ENCODE measurements at places on chromosomes 1 and 21.
A peak's percentile ranks its signal among the peaks of the same experiment; 100 is the strongest.

DNA sequence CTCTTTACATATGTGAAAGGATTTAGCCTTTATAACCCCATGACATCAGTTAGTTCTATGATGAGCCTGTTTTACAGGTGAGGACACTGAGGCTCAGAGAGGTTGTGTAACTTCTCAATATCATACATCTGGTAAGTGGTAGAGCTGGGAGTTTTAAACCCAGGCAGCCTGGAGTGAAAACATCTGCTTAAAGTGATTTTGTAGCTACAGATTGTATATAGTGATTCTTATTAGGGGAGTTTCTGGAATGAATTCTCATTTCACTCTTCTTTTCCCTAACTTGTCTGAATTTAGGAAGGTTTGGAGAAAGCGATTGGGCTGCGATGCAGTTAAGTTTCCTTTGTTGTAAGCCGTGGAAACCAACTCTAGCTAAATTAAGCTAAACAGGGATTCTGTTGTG is 175.6 kb downstream of the CAMTA1 start:
- DNase-seq: no peak

DNA sequence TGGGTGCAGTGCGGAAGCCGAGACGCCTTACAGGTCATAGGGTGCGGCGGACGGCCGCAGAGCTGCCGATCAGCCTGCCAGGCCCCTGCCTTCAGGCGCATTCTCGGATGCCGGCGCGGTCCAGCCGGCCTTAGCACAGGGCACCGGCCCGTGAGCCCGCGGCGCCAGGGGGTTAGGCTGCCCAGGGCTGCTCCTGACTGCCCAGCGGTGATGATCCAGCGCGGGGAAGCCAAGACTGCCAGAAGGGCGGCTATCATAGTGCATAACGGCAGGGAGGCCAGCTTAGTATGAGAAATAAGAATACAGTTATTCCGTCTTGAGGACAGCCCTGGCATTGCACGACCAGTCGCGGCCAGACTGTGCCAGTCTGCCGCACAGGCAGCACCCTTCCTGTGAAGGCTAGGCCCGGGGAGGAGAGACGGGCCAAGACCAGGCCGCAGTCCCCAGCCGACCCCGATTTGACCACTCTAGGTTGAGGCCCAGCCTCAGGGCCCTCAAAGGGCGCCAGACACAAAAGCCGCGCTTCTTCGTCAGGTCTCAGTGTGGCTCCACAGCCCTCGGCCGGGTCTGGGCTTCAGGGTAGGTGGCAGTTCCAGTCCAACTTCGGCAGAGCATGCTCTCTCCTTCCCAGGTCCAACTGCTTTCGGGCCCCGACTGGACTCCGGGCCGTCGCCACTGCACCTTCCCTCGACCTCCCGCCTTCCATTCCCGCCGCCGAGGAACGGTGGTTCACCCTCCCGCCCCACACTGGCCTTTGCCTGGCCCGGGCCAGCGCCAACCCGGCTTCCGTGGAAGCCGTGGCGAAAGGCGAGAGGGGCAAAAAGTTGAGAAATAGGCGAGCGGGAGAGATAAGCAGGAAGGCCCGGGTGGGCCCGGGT is 829 bp downstream of the ALX3 start:
- no peak for DNase-seq

- DNase-seq: no peak
Observed at GRCh38 chr1:29939079-29939478, 702.8 kb downstream of the PTPRU start.

DNA sequence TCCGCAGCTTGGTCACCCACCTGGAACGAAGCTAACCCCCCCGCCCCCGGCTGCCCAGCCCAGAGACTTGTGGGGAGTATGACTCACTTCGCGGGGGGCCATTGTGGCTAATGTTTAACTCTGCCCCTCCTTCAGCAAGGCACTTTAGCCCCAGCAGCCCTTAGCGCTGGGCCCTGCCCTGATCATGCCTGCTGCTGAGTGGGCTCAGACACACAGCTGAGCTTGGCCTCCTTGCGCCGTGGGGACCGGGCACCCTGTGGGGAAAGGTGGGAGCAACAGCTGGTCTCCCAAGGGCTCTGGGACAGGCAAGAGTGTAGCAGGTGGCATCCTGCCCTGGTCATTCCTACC is 6.3 kb upstream of the LAD1 start:
- no peak for DNase-seq

- no peak for DNase-seq
Observed at GRCh38 chr1:78799926-78800325, 150.3 kb downstream of the IFI44 start.

DNA sequence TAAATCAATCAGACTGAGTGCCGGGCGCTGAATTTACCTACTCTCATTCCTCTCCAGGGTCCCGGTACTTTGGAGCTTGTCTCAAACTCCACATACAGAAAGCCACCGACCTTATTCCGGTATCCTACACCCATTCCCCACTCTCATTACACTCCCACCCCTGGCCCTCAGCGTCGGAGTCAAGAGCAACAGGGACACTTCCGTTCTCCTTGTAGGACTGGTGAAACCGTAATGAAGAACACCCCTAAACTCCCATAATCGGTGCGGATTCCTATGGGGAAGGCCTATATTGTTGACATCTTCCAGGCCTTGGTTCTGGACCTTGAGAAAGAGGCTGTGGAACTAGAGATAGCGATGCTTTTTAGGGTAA is 798 bp downstream of the ZBED6 start:
- DNase-seq: no peak

GRCh38 chr1:75922698-75923097 is 9.5 kb downstream of the ASB17 start:
- DNase-seq: no peak

DNA sequence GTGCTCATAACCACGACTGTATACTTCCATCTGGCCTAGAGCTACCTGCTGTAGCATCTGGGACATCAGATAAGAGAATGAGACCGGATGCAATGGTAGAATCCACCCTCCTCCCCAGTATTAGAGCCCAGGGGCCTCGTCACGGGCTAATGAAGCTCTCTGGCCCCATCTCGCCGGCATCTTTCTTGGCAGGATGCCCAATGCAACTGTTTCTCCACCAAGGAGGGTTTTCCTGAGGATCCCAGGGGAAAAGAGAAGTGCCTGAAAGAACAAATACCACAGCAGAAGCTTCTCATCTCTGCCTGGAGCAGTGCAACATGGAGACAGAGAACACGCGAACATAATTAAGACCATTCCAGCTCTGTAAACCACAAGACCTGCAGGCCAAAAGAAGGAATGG is 80.0 kb downstream of the VWA5B1 start:
- no peak for DNase-seq

GRCh38 chr1:11880181-11880575 is 21.4 kb upstream of the NPPB start:
- no peak for DNase-seq

GRCh38 chr21:42426424-42426823 is 22.7 kb downstream of the UBASH3A start:
- no peak for DNase-seq

DNA sequence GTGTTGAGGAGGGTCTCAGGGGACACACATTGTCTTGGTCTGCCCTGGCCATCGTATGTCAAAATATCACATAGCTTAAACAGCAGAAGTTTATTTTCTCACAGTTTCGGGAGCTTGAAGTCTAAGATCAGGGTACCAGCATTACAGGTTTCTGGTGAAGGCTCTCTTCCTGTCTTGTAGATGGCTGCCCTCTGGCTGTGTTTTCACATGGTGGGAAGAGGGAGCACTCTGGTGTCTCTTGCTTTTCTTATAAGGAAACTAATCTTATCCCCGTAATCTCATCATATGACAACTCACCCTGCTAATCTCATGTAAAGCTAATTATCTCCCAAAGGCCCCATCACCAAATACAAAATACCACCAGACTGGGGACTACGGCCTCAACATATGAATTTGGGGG is 246.9 kb upstream of the ST6GALNAC5 start:
- no peak for DNase-seq

DNA sequence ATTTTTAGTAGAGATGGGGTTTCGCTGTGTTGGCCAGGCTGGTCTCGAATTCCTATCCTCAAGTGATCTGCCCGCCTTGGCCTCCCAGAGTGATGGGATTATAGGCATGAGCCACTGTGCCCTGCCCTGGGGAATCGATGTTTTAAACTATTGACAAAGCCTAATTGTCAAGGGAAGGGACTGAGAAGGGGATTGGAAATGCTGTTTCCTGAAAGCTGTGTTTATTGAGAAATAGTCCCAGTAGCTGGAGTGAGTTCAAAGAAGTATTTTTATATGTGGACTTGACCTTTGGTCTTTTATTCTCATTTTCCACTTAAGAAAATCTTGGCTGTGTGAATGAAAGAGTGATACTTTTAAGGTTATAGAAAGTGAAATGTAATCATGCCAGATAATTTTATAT is 47.5 kb downstream of the KIF1B start:
- no peak for DNase-seq

- DNase-seq: no peak
Observed at GRCh38 chr1:2789986-2790581, 11.4 kb downstream of the TTC34 start.

DNA sequence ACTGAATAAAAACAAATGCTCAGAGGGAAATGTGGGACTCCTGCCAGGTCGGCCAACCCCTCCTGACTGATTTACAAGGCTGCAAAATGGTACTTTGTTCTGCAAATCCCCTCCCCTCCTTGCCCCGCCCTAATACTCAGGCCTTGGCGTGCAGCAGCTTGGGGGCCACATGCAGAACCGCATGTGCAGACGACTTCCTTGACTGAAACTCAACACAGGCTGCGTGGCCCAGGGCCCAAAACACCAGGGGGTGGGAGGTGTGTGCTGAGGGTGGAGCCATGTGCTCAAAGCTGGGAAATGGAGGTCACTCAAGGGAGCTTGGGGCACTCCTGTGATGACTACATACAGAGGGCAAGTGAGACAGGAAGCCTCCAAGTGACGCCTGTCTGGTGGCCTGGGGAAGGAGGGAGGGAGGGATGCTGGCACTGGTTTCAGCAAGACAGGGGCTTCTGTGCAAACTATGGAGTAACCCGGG is 87.2 kb downstream of the MRPL37 start:
- DNase-seq: peak; percentile 86

- no peak for DNase-seq
Observed at GRCh38 chr1:48182439-48182838, 40.1 kb upstream of the SLC5A9 start.

DNA sequence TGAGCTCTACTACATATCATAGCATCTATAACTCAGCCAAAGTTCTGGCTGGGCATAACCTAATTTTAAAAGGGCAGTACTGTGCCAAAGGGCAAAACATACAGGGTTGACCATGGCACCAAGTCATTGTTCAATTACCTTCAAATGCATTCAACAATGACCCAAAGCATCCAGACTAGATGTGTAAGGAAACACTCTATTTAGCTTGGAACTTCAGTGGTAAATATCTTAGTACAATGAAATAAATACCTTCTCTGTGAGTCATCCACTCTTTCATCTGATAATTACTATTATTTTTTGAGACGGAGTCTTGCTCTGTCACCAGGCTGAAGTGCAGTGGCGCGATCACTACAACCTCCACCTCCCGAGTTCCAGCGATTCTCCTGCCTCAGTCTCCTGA is 70.0 kb downstream of the NVL start:
- no peak for DNase-seq

DNA sequence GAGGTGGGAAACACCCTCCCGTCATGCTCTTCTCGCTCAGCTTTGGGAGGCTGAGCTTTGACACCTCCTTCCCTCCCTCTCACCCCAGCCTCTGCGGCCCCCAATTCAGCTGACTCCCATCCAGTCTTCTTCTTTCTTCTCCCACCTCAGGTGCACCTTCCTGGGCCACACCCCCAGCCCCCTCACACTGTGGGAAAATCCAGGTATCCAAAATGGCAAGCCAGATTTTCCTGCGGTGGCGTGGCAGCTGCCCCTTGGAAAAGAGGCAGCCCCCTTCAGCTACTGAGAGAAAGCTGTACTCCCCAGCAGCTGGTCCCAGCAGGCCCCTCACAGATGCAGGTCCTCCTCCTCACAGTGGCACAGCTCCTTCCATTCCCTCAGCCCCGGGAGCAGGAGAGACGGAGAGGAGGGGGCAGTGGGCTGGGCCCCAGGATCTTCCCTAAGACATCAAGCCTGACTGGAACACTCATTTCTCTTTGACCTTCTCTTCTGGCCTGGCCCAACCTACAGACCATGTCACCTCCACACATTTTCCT is 61.6 kb downstream of the OPTC start:
- DNase-seq: no peak

GRCh38 chr1:170495006-170495405 is 37.0 kb upstream of the GORAB start:
- DNase-seq: no peak

- DNase-seq: no peak
Observed at GRCh38 chr1:25610822-25611630, 5.6 kb upstream of the MAN1C1 start.

DNA sequence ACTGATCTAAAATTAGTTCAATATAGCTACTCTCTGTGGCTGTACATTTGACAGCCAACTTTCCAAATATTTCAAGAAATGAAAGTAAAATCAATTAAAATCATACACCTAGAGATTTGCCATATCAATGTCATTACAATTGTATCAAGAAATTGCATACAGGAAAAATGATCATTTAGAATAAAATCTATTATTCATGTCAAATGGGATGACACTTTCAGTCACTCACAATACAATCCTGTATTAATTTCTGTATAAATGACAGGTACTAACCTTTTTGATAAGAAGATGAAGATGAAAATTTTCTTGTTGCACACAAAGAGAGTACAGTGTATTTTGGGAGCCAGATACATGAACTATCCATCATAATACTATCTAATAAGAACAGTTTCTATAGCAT is 1588.9 kb upstream of the PRMT6 start:
- no peak for DNase-seq

GRCh38 chr1:93468662-93469061 is 20.7 kb downstream of the FNBP1L start:
- DNase-seq: no peak

DNA sequence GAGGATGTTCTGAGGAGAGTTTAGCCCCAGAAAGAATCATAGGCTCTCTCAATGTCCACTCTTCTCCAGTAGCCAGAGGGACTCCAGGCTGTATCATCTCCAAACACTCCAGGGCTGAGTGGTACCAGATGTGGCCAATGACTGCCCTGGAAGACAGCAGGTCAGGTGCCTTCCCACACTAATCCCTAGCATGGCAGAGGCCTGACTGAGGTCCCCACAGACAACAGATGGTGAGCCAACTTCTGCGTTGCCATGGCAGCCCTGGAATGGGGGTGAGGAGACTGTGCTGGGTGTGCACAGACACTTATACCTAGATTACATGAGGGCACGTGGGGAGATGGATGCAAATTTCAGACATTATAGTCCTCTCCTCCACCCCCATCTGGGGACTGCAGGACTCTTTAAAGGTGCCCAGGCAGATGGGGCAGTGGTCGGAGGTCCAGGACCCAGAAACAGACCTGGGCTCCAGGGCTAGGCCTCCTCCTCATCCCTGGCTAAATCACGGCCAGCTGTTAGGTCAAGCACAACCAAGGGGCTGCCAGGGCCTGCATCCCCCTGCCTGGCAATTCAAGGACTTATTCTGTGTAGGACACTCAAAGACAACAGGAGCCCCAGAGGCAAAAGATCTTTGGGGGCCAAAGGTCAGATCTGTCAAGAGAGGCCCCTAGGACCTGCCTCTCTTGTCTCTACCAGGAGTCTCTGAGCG is 42.9 kb downstream of the CAMK2N1 start:
- no peak for DNase-seq

GRCh38 chr1:163263818-163264655 is 57.7 kb upstream of the NUF2 start:
- no peak for DNase-seq
